Right renal cortex interstitium (tissue), 3 donors: ENCODE measurements at places on chromosomes 5 and 9.

DNA sequence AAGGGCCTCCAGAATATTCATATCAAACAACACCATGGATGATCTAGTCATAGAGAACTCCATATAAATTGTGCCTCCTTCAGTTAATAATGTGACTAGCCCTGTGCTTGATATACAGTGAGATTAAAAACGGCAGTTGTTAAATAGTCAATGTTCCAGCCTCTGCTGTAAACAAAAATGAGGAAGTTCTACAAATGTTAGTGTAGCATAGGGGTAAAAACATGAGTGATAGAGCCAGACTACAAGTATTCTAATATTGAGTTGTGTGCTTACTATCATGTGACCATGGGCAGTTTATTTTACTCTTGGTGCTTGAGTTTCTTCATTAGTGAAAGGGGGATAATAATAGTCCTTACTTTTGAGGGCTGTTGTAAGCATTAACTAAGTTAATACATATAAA lies 43.3 kb upstream of the SLCO6A1 start:
- no peak for DNase-seq

GRCh38 chr5:87588316-87588715 lies 175.6 kb upstream of the CCNH start:
- no peak for DNase-seq

DNA sequence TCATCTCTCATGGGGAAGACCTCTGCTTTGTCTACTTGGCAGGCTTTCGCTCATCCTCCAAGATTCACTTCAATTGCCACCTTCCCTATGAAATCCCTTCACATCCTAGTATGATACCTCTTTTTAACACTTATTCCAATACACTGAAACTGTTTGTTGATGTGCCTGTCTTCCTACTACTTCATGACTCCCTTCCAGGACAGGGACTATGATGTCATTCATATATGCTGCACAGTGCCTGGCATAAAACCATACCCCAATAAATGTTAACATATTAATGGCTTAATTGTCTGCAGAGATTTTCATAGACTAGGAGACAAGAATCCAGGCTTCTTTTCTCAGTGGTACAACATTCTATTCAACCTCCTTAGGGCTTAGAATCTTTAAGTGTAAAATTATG lies 215.5 kb downstream of the ZNF608 start:
- DNase-seq, result no peak

DNA sequence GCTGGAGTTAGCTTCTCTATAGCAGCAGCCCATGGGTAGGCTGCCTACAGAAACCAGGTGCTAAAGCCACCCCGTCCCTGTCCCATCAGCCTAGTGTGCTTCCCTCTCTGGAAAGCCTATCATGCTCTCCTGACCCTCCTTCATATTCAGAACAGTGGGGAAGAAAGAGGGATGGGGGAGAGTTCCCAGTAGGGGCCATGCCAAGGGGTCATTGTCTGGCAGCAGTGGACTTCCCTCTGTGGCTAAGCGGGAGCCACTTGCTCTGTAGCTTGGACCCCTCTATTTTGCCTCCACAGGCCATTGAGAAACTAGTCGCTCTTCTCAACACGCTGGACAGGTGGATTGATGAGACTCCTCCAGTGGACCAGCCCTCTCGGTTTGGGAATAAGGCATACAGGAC lies 17.5 kb downstream of the PTPA start:
- DNase-seq, result no peak
